ENCODE measurements at places on chromosomes 13 and 19. TPM values are rescaled to one million over a fixed set of nuclear protein-coding genes. Genes with fewer than 3 reads are reported as not detected.

Gene HAUS8
- 48.8 TPM for total RNA-seq

Gene RNF225
- total RNA-seq: not detected

Gene CYP4F12
- total RNA-seq: not detected

Gene LRRC25
- total RNA-seq: not detected

Gene SELENOV
- not detected for total RNA-seq

GRCh38 chr19:11486661-11487503 lies 6.0 kb upstream of the ELAVL3 start:
- peaks cover 7% of the 10 kb centered on the region for H3K4me1 ChIP-seq
- H3K36me3 ChIP-seq: peaks cover 19% of the 10 kb centered on the region
- peaks cover 3% of the 10 kb centered on the region for H3K27me3 ChIP-seq
- DNase-seq: no peak
- H3K4me3 ChIP-seq: no peak overlapping the region

DNA sequence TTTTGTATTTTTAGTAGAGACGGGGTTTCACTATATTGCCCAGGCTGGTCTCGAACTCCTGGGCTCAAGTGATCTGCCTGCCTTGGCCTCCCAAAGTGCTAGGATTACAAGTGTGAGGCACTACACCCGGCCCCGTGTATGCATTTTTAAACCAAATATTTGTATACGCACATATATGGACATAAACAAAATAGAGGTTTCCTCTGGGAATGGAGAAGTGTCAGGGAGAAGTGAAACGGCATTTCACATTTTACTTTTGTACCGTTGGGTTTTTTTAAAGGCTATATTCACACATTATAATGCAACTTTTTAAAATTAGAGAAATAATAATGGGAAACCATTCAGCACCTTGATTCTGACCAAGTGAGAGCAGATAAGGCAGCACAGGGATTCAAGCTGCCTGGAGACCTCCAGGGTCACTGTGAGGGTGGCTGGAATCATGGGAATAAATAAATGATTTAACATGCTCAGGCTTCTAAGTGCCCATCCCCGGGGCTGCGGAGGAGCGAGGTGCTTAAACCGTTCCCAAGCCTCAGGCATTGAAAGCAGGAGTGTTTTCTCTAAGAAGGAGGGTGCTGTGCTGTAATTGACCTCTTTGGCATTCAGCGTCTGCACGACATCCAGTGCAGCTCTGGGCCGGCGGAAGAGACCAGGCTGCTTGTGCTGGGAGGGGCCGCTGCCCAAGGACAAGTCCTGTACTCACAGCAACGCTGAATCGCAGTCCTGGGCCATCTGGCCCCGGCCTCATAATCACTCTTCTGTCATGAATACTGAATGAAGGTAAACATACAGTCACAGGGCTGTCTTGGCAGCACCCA lies 24.7 kb downstream of the GPR42 start:
- no peaks in the 10 kb centered on the region for H3K36me3 ChIP-seq
- H3K27ac ChIP-seq: no peak overlapping the region

GRCh38 chr13:104833221-104833620 lies 1702.2 kb downstream of the EFNB2 start:
- no peaks in the 10 kb centered on the region for H3K36me3 ChIP-seq
- H3K27me3 ChIP-seq: peaks cover 7% of the 10 kb centered on the region
- H3K4me3 ChIP-seq: no peak overlapping the region
- no peak overlapping the region for H3K27ac ChIP-seq

GRCh38 chr13:58946274-58946673 lies 1217.5 kb downstream of the DIAPH3 start:
- no peak overlapping the region for H3K27ac ChIP-seq
- H3K27me3 ChIP-seq: no peaks in the 10 kb centered on the region
- no peak for DNase-seq

DNA sequence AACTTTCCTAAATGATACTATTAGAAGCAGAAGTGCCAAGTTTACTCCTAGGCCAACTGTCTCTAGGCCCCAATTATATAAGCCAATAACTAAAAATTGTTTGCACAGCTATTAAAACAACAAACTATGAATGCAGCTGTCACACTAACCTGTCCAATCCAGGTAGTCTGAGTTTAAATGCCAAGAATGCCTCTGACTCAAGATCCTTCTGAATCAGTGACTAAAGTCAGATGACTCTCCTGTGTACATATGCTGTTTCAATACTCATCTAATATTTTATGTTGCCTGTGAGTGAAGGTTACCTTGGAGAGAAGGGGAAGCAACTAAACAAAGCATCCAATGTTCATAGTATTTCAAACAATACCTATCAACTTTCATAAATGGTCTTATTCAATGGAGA lies 257.0 kb downstream of the ENOX1 start:
- H3K36me3 ChIP-seq: no peaks in the 10 kb centered on the region
- peaks cover 2% of the 10 kb centered on the region for H3K27me3 ChIP-seq
- DNase-seq: no peak
- no peaks in the 10 kb centered on the region for H3K4me1 ChIP-seq
- no peak overlapping the region for H3K4me3 ChIP-seq

DNA sequence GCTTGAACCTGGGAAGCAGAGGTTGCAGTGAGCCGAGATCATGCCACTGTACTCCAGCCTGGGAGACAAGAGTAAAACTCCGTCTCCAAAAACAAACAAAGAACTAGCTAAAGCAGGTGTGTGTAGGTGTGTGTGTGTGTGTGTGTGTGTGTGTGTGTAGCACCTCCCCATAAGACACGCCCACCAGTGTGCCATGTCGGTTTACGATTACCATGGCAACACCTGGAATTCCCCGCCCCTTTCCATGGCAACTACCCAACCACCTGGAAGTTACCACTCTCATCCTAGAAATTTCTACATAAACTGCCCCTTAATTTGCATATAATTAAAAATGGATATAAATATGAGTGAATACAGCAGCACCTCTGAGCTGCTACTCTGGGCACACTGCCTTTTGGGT lies 80.9 kb upstream of the ADGRE5 start:
- H3K36me3 ChIP-seq: no peaks in the 10 kb centered on the region
- DNase-seq: no peak
- no peak overlapping the region for H3K27ac ChIP-seq
- H3K27me3 ChIP-seq: no peaks in the 10 kb centered on the region
- no peaks in the 10 kb centered on the region for H3K4me1 ChIP-seq
- no peak overlapping the region for H3K4me3 ChIP-seq

- H3K4me3 ChIP-seq: no peak overlapping the region
- no peak overlapping the region for H3K27ac ChIP-seq
- no peak for DNase-seq
- peaks cover 45% of the 10 kb centered on the region for H3K4me1 ChIP-seq
Measured at GRCh38 chr19:17091758-17092333, 16.3 kb downstream of the MYO9B start.

DNA sequence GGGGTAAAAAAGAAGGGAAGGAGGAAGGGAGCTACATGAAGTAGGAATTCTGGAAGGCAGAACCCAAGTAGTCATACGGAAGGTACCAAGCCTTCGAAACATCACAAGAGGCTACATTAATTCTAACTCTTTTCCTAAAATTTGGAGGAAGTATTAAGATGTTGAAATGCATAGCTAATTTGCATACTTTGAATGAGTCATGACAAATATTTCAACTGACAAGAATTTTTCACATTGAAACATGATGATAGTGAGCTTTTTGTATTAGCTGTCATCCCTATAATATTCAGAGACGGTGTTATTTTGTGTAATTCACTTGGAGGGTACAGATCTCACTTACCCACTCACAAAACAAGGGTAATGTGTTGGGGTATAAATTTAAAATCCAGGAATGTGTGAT lies 9.1 kb upstream of the ACOD1 start:
- no peaks in the 10 kb centered on the region for H3K27me3 ChIP-seq
- DNase-seq: no peak
